ENCODE measurements at places on chromosomes 16 and 17.

DNA sequence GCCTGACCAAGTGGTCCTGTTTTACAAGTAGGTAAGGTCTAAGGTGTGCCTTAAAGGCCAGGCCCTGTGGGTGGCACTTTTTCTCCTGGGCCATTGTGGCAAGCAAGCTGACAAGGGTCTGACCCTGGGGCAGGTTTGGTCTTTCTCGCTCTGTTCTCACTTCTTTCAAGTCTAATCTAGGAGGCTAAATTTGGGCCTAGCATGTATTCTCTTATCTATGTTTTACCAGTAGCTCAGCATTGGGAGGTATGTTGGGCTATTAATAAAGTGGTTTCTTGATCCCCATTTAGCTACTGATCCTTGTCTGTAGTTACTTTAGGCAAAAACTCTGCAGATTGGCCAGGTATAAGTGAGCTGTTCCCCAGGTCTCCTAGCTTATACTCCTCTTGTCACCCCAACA, 77.7 kb downstream of the DNAH3 start:
- no peak for DNase-seq

DNA sequence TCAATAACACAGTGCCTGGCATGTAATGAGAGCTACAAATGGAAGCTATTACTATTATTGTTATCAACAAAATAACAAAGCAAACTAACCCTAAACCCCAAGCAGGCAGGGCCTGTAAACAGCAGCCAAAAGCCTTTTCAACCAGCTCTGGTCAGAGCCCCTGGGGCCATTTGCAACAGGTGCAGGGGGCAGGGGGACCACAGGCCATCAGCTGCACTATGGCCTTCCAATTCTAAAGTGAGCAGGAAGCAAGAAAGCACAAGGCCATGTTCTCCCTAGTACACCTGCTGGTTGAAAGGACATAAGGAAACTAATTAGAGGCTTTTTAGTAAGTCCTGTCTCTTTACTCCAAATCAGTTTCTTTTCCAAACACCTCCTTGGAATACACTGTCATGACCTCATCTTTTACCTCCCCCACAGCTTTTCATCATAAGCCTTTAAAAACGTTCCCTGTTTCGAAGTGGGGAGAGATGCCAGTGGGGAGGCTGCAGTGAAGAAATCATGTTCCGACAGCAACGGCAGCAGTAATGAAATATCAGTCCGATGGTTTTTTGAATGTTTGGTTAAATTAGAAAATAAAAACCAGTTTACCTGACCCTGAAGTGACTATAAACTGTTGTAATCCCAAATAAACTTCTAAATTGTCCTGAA, 68.4 kb upstream of the GSG1L start:
- no peak for DNase-seq

DNA sequence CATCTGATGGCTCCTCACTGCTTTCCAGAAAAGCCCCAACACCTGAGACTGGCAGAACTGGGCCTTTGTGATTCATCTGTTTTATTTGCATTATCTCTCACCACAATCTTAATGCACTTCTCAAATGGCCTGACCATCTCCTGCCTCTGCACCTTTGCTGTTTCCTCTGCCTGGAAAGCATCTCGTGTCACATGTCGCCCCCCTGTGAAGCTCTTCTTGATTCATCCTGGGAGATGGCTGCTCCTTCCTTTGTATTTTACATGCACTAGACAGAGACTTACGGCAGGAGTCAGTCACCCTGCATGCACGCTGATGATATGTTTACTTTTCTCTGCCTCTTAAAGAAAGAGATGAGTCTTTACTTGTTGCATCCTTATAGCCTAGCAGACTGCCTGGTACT, 30.0 kb downstream of the HNF1B start:
- no peak for DNase-seq

GRCh38 chr17:50871898-50872297, 5.7 kb upstream of the TOB1 start:
- DNase-seq, result no peak

DNA sequence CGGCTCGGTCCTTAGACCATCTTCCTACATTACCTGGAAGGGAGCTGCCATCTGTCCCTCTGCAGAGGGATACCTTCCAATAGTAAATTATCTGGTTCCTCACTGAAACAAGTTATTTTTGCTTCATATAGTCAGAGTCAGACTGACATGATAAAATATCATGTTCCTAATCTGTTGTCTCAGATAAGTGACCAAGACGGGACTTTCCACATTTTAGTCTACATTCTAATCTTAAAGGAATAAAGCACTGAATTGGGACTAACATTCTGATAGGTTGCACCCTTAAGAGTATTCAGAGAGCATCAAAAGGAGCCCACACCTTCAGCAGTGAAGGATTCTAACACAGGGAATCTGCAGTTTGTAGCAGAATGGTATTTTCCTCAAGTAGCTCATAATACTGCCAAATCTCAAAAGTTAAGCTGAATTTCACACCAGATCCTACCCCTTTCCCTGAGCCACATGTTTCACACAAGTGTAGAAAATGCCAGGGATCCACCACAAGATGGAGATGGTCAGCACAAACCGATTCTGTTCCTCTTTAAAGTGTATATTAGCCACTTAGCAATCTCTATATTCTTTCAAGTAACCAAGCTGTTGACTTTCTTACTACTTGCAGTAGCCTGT, 13.4 kb downstream of the GINS2 start:
- DNase-seq, result no peak

GRCh38 chr16:16008666-16009065, 59.2 kb downstream of the ABCC1 start:
- DNase-seq, result no peak

DNA sequence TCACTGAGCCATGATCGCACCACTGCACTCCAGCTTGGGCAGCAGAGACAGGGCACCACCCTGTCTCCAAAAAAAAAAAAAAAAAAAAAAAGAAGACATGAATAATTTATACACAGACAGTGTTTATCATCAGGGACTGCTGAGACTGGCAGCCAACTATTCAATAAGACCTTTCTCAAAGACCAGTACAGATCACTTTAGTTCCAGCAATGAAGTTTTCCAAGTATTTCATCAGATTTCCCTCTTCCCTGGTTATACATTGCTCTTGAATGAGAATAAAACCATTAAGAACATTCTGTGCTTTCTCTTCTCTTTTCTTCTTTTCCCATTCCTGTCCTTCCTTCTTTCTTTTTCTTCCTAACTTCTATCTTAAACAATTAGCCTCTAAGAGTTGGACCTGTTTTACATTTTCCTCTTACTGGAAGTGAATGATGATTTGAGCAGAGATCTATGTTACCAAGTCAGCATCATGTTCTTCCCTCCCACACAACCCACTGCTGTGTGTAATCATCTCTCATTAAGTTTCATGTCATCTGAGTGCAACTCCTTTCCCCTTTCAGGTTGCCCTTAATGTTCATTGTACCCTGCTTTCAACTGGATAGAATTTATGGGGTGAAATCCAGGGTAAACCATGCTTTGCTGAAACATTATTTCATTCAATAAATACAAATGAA, 35.9 kb upstream of the SMIM36 start:
- no peak for DNase-seq

GRCh38 chr17:38602956-38603785, 2.6 kb downstream of the SRCIN1 start:
- DNase-seq, result no peak

- DNase-seq, result no peak
Observed at GRCh38 chr17:2174468-2175293, 119.8 kb downstream of the HIC1 start.

DNA sequence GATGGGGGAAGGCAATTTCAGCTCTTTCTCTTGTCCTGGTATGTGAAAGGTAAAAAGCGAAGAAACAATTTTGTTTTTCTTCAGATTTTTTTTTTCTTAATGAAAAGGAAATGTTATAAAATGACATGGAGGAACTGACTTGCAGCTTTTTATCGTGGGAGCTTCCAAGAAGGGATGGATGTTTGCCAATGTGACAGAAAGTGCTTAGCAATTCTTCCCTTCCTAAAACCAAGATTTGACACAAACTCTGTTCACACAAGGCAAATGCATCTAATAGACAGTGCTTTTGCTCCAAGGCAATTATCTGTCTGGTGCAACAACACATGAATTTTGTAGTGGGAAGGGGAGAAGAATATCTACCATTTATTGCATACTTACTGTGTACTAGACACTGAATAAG, 988.5 kb downstream of the CDH11 start:
- no peak for DNase-seq

Measured in anterior cingulate cortex (tissue), 58 donors.